ENCODE measurements at places on chromosomes 12 and 14.

- no peak for DNase-seq
These were observed 355.3 kb downstream of the GLT1D1 start for GRCh38 chr12:129208566-129208965.

- DNase-seq = no peak
These were observed 67.2 kb downstream of the TESC start for GRCh38 chr12:117031843-117032592.

DNA sequence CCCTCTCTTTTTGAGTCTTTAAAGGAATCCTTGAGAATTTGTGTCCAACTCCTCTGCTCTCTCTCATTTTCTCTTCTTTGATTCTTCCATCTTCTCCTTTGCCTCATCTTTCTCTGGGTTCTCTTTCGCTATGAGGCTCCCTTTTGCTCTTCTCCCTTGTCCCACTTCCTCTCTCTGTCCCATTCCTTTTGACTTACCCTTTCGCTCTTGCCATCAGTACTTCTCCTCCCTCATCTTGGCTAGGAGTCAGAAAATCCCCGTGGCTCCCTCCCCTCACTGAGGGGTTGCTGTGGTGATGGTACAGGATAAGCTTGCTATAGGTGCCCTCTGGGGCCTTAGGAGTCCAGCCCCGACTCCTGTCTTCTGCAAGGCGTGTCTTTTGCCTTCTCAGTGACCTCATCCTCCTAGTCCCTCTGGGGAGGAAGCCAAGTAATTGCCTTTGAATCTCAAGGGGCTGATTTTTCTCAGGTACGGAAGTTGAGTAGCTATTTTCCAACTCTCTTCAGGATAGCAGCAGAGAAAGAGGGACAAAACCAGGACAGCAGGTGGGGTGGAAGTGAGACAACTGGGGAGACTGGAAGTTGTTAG, 6.4 kb downstream of the PDE1B start:
- DNase-seq = no peak

- DNase-seq = no peak
These were observed 249.1 kb upstream of the PPFIA2 start for GRCh38 chr12:82008251-82008650.

- DNase-seq = no peak
These were observed 128.2 kb upstream of the NOS1 start for GRCh38 chr12:117489671-117490070.

GRCh38 chr14:80427101-80427500, 215.8 kb upstream of the DIO2 start:
- DNase-seq = no peak

GRCh38 chr14:104519721-104520120, 59.8 kb upstream of the C14orf180 start:
- no peak for DNase-seq

DNA sequence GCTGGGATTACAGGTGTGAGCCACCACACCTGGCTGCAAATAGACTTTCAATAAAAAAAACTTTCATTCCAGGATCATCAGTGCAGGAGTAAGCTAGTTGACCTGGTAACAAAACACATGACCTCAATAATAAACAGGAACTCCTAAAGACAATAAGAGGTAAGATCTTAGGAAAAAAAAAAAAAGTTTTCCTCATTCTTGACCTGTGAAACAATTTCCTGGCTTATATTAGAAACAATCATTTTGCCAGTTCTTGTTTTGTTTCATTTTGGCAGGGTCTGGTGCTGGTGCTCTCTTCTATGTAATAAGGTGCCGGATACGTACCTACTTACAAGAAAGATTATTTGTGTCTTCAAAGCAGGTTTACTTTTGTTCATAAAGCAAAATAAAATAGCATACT, 90.6 kb upstream of the AMN1 start:
- DNase-seq = no peak

Measured in trophoblast cell (in vitro differentiated cells and primary cell).